ENCODE measurements at places on chromosomes 2 and 18.

- no peak for DNase-seq
Measured at GRCh38 chr2:74873012-74873665, 39.2 kb downstream of the HK2 start.

DNA sequence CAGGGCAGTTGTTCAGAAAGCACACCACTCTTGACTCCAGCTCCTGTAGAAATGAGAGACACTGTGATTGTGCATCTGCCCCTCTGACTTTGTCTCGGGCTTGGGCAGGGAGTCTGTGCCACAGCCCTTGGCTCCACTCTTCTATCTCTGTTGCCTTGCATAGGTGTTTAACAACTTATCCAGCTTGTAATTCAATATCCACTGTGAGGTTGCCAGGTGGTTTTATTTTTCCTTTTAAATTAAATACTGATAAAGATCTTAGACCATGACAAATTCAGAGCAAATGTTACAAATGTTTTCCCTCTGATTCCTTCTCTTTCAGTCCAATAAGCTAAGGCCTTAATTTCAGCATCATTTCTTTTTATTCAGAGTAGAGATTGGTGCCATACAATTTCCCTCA lies 421.7 kb downstream of the STK39 start:
- no peak for DNase-seq

GRCh38 chr2:173218326-173219056 lies 136.2 kb upstream of the CDCA7 start:
- DNase-seq = no peak

DNA sequence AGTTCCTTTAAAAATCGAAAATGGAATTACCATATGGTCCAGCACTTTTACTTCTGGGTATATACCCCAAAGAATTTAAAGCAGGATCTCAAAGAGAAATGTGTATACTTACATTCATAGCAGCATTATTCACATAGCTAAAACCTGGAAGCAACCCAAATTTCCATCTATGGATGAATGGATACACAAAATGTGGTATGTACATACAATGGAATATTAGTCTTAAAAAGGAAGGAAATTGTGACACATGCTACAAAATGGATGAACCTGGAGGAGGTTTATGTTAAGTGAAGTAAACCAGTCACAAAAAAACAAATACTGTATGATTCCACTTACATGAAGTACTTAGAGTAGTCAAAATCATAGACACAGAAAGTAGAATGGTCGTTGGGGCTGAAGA lies 147.9 kb upstream of the LTBP1 start:
- DNase-seq = no peak

GRCh38 chr2:101435001-101435862 lies 39.7 kb downstream of the RFX8 start:
- DNase-seq = no peak

GRCh38 chr2:33216508-33217182 lies 259.8 kb upstream of the RASGRP3 start:
- DNase-seq = no peak

GRCh38 chr2:36561237-36561944 lies 36.6 kb downstream of the FEZ2 start:
- no peak for DNase-seq

DNA sequence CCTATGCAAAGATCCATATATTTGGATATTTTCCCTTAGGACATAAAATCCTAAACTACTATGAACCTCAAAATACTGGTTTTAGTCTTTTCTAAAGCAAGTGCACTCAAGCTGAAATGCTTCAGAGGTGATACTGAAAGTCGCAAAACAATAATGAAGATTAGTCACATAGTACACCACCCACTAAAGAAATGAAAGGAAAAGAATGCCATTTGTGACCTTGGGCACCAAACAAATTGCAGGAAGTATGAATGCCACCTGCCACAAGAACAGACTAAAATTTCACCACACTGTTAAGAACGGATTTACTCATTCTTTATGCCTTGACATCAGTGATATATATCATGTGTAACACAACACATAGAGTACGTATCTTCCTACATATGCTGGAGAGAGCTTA lies 161.5 kb downstream of the ZNF521 start:
- DNase-seq = no peak
